PC-9 (cell line): ENCODE measurements at places on chromosomes 4 and X. TPM values are rescaled to one million over a fixed set of nuclear protein-coding genes. Genes with fewer than 3 reads are reported as not detected.

The EDNRA gene
- not detected in 2 replicates for total RNA-seq

The FHIP1A gene
- total RNA-seq, result 33.7 and 35.5 TPM in 2 replicates

The AIMP1 gene
- 36.3 and 47.0 TPM in 2 replicates for total RNA-seq

DNA sequence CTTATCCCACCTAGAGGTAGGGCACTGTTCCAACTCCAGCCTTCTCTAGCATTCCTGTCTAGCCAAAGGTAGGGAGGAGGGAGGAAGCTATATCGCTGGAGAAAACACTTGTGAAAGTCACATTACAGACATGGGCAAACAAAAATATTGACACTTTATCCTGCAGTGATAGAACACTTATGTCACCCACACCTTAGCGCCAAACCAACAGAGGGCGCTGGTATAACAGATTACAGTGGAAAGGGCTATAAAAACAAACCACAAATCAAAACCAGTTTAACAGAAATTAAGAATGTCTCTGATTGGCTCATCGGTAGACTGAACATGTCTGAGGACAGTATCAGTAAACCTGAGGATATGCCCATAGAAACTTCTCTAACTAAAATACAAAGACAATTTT, 451.3 kb downstream of the TLL1 start:
- no peaks in the 10 kb centered on the region for H3K4me1 ChIP-seq
- H3K27ac ChIP-seq, result no peak overlapping the region
- H3K27me3 ChIP-seq, result no peaks in the 10 kb centered on the region
- H3K36me3 ChIP-seq, result no peaks in the 10 kb centered on the region

- no peak overlapping the region for H3K27ac ChIP-seq
- H3K36me3 ChIP-seq, result no peaks in the 10 kb centered on the region
- H3K4me3 ChIP-seq, result no peak overlapping the region
These were observed 40.4 kb upstream of the PCDH18 start for GRCh38 chr4:137572647-137573046.

DNA sequence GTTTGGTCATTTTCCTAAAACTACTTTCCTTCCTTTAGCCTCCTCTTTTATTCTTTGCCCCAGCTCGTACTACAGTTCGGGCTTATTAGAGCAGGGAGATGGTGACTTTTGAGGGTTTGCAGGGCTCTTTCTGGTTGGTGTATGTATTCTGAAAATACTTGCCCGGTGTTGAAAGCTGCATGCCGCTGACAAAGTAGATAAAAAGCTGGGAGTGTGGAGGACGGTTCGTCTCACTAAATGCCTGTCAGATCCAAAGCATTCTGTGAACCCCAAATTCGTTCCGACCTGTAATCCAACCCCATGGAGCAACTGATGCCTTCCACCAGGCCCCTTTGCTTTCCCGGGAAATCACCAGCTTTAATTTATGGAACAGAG, 19.2 kb downstream of the TRIM2 start:
- no peak overlapping the region for H3K4me3 ChIP-seq
- no peaks in the 10 kb centered on the region for H3K27me3 ChIP-seq
- DNase-seq, result no peak
- H3K36me3 ChIP-seq, result peaks cover 13% of the 10 kb centered on the region
- H3K4me1 ChIP-seq, result peaks cover 33% of the 10 kb centered on the region
- H3K27ac ChIP-seq, result peak overlapping the region; percentile 67

DNA sequence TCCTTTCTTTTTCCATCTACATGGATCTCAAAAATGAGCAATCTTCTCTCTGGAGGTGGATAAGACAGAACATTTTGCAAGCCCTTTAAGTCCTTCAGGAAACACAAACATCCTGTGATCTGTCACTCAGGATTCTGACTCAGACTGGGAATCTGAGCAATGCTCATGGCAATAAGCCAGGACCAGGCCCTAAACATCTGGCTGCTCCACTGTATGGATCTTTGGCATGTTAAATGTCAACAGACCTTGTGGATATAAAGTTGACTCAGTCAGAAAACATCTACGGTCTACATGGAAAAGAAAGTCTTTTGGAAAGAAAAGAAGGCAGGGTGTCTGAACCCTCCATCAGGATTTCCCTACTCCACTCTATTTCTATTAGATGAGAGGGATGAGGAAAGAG, 17.8 kb upstream of the CHIC2 start:
- H3K4me3 ChIP-seq, result no peak overlapping the region
- H3K4me1 ChIP-seq, result peaks cover 39% of the 10 kb centered on the region
- no peaks in the 10 kb centered on the region for H3K27me3 ChIP-seq
- DNase-seq, result peak; percentile 73
- no peaks in the 10 kb centered on the region for H3K36me3 ChIP-seq

- H3K4me3 ChIP-seq, result no peak overlapping the region
- no peaks in the 10 kb centered on the region for H3K36me3 ChIP-seq
- H3K27me3 ChIP-seq, result no peaks in the 10 kb centered on the region
These were observed 24.3 kb upstream of the GPR34 start for GRCh38 chrX:41664375-41664901.

- no peak overlapping the region for H3K4me3 ChIP-seq
- no peaks in the 10 kb centered on the region for H3K4me1 ChIP-seq
- no peak for DNase-seq
- H3K36me3 ChIP-seq, result no peaks in the 10 kb centered on the region
- H3K27me3 ChIP-seq, result no peaks in the 10 kb centered on the region
- H3K27ac ChIP-seq, result no peak overlapping the region
These were observed 10.9 kb downstream of the SH3TC1 start for GRCh38 chr4:8210010-8210409.

DNA sequence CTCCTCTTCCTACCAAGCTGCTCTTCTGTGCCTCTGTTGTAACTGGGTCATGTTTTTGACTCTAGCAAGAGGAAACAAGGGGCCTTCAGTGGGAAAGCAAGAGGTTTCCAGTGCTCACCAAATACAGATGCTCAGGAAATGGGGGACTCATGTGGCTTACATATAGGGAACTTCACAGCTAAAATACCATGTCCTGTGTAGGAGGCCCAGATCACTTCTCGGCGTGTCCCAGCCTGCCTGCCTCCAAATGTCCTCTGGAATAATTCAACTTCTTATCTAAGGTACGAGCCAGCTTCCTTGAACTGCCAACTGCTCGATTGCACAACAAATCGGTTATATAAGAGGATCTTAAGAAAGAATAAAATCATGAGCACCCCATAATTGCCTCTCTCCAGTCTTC, 161.3 kb downstream of the KIT start:
- no peak overlapping the region for H3K27ac ChIP-seq
- no peaks in the 10 kb centered on the region for H3K27me3 ChIP-seq
- no peak overlapping the region for H3K4me3 ChIP-seq
- no peak for DNase-seq
- H3K36me3 ChIP-seq, result no peaks in the 10 kb centered on the region
- H3K4me1 ChIP-seq, result no peaks in the 10 kb centered on the region

DNA sequence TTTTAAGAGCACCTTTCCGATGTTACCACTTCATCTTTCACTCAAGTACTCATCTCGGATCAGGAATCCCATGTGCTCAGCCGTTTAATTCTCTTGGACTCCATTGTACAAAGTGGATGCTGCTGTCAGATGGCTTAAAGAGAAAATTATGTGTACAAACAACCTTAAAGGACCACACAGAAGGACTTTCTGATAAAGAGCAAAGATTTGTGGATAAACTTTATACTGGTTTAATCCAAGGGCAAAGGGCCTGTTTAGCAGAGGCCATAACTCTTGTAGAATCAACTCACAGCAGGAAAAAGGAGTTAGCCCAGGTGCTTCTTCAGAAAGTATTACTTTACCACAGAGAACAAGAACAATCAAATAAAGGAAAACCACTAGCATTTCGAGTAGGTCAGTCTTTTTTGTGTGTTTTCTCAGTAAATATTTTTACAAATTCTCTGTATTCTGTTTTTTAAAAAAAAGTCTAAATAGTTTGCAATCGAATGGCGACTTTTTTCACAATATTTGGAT, 20.1 kb downstream of the MMAA start:
- H3K4me1 ChIP-seq, result no peaks in the 10 kb centered on the region
- no peaks in the 10 kb centered on the region for H3K36me3 ChIP-seq
- DNase-seq, result no peak
- no peaks in the 10 kb centered on the region for H3K27me3 ChIP-seq
- H3K27ac ChIP-seq, result no peak overlapping the region

DNA sequence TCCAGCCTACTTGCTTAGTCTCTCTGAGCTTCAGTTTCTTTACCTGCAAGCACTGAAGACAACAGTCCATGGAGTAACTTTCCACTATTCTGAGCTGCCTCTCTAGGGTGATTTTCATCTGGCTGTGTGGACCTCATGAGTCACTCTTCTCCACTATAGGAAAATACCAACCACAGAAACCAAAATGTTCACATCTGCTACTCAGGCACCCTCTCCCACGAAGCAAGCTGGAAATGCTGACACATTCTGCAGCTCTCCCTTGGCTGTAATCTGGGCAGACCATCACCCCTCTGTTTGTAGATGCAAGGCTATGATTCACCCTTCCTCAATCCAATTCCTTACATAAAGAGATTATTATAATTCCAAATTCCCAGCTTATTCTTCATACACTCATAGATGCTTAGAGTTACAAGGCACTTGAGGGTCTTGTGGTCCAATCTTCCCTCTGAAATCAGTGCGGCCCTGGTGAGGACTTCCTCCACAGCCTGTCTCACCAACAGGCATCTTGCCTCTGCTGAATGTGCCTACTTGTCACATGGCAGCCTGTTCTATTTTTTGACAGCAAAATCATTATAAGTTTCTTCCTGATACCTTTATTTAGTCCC, 97.0 kb upstream of the LNX1 start:
- no peaks in the 10 kb centered on the region for H3K27me3 ChIP-seq
- DNase-seq, result no peak
- no peaks in the 10 kb centered on the region for H3K4me1 ChIP-seq
- no peak overlapping the region for H3K27ac ChIP-seq
- no peak overlapping the region for H3K4me3 ChIP-seq

DNA sequence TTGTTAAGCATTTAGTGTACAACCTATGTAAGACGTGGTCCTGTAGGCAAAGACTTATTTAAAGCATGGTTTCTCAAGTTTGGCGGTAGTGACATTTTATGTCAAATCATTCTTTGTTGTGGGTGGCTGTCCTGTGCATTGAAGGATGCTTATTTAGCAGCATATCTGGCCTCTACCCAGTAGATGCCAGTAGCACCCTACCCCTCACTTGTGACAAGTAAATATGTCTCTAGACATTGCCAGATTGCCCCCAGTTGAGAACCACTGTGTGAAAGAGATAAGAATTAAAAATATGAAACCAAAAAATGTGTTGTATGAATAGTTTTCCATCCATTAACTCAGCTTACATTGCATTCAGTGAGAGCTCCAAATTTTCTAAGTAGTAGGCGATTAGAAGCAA, 25.5 kb downstream of the MMAA start:
- no peak overlapping the region for H3K27ac ChIP-seq
- no peaks in the 10 kb centered on the region for H3K4me1 ChIP-seq
- DNase-seq, result no peak
- H3K4me3 ChIP-seq, result no peak overlapping the region
- no peaks in the 10 kb centered on the region for H3K36me3 ChIP-seq

GRCh38 chrX:105636667-105637066, 185.7 kb upstream of the NRK start:
- H3K36me3 ChIP-seq, result no peaks in the 10 kb centered on the region
- DNase-seq, result no peak
- H3K27ac ChIP-seq, result no peak overlapping the region

DNA sequence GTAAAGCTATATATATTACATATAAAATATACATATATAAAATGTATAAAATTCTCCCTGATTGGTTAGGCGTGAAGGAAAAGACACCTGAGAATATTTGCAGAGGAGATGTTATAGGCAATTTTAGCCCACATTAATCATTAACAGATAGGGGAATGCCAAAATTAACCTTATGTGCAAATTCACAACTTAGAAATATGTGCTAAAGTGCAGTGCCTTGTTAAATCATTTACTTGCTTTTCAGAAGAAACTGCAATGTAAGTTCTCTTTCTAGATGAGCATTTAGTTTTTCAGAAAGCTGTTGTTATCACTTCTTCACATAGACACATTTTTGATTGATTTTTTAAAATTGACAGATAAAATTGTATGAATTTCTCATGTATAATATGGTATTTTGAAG, 5.6 kb downstream of the TASL start:
- H3K27ac ChIP-seq, result no peak overlapping the region
- DNase-seq, result no peak
- H3K4me1 ChIP-seq, result no peaks in the 10 kb centered on the region
- H3K27me3 ChIP-seq, result no peaks in the 10 kb centered on the region

GRCh38 chr4:185997296-185997695, 71.7 kb upstream of the TLR3 start:
- H3K27ac ChIP-seq, result no peak overlapping the region
- H3K27me3 ChIP-seq, result no peaks in the 10 kb centered on the region
- no peaks in the 10 kb centered on the region for H3K36me3 ChIP-seq
- no peak for DNase-seq
